NCI-H146 (cell line): ENCODE measurements at places on chromosomes 7 and 10.

GRCh38 chr7:101952355-101953247, 135.2 kb downstream of the CUX1 start:
- no peak for DNase-seq

- no peak for DNase-seq
These were observed 2.8 kb downstream of the TRIL start for GRCh38 chr7:28955356-28955717.

GRCh38 chr7:44587843-44588711, 6.0 kb upstream of the TMED4 start:
- peak; percentile 36 for DNase-seq

DNA sequence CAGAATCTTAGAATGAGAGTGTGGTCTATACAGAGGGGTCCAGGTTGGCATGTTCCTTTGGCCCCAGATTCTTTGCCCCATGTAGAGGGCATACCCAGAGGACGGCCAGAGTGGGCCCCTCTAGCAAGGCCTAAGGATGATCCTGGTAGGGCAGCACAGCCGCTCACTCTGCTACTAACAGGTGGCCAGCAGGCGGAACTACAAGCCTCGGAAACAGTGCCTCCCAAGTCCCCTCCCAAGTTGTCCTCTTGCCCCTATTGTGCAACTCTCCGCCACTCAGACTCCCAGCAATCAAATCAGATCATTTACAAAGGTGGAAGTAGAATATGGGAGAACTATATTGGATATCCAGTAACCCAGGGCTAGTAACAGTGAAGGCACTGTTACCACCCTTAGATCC, 107.4 kb downstream of the STRA8 start:
- DNase-seq = no peak

DNA sequence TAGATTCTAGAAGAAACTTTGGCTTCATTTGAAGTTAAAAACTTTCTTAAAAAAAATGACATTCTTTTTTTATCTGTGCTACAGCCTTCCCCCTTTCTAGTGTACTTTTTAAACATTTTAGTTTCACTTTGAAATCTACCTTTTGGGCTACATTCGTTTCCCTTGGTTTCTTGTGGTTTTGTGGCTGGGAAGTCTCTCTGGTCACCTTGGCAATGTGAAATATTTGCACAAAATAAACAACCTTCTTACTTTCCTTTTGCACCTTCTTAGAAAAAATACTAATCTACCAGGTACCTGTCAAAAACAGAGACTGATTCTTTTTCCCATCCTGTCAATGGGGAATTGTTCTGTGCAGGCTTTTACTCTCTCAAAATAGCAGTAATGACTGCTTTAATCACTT, 350.2 kb downstream of the GATA3 start:
- DNase-seq = no peak

GRCh38 chr10:129935867-129936152, 28.3 kb downstream of the EBF3 start:
- DNase-seq = no peak

DNA sequence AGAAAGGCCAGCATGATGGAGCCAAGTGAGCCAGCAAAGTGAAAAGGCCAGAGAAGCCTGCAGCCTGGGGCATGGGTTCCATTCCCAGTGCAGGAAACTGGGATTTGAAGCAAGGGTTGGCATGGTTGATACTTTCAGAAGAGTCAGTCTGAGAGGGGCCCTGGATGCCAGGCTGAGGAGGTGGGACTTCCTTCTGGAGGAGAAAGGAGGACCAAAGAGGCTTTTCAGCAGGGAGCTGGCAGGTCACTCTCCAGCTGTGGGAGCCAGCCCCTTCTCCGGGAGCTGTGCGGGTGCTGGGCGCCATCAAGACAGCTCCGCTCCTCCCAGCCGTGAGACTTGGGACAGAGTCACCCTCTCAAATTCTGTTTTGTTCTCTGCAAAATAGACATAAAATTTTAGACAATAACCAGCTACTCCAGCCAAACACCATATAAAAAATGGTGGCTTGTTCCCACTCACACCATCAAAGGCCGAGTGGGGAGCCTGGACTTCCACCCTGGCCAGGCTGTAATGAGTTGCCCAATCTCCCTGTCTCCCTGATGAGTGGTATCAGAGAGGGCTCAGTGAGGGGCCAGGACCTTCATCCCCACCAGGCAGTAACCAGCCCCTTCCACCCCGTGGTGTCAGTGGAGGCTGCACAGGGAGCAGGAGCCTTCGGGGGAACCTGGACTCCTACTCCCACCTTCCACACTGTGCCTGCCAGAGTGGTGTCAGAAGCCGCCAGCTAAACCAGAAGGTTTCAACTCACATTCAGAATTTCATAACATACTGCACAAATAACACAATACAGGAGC, 133.6 kb upstream of the RET start:
- no peak for DNase-seq

DNA sequence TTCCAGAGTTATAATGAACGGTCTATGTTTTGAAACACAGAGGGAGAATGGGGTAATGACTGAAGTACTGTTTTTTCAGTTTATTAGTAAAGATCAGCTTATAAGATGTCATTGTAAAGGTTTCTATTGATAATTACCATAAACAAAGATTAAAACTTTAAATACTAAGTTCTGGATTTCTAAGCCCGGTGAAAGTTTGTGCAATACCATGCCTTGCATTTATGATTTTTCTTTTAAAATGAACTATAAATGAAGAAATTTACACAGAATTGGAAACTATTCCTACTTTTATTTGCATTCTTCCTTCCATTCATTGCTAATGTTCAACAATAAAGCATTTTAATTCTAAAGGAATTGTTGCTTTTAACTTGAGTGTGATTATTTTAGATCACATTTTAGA, 4.9 kb downstream of the MEOX2 start:
- DNase-seq = no peak

- DNase-seq = peak; percentile 70
These were observed 80.3 kb upstream of the SCIN start for GRCh38 chr7:12490107-12490688.

- DNase-seq = peak; percentile 97
These were observed 4.8 kb upstream of the CHN2 start for GRCh38 chr7:29189743-29190201.
